ENCODE measurements at places on chromosomes 7 and 10.

DNA sequence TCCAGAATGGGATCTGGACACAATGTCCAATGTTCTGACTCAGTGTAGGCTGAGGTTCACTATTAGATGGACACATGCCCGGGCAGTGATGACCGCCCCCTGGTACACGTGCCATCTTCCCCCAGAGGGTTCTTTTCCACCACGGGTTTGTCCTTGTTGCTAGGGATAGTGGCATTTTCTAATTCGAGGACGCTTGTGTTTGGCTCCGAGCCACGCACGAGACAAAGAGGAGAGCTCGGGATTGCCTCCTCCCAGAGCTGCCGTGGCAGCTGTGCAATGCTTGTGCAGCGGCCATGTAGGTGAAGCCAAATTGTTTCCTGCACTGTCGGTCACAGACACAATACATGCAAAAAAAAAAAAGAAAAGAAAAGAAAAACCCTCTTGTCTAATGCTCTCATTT is 207.5 kb downstream of the PAXIP1 start:
- DNase-seq = no peak

DNA sequence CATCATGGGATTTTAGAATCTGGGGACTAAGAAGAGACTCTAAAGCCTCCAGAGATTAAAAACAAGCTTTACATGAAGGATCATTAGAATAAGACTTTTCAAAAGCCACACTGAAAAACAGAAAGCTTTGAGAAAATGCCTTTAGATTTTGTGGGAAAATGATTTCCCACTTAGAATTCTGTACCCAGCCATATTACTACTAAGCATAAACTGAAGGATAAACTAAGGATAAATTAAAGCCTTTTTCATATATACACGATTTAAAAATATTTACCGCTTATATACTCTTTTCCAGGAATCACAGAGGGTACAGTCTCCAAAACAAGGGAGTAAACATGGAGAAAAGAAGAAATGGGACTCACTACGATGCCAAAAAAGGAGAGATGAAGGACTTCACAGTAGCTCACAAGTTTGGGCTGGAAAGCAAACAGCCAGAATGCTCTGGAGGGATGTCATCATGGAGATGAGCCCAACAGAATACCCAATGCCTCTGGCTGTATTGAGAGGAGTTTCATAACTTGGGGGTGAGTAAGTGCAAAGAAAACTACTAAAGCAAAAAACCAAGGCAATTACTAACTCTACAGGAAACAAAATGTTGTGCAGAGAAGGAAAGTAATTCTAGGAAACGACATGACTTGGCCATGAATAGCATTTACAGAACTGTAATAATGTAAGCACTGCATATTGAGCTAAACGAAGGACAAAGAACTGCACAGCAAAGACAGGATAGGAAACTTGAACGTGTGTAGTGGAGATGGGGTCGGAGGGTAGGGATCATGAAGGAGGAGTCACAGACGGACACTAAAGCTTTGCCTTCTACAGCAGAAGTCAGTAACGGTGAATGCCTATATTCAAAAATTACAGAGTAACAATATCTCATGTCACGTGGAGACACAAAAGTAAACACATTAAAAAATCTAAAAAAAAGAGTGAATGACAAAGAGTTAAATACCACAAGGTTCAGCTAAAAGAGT is 61.4 kb upstream of the ASAH2 start:
- no peak for DNase-seq

DNA sequence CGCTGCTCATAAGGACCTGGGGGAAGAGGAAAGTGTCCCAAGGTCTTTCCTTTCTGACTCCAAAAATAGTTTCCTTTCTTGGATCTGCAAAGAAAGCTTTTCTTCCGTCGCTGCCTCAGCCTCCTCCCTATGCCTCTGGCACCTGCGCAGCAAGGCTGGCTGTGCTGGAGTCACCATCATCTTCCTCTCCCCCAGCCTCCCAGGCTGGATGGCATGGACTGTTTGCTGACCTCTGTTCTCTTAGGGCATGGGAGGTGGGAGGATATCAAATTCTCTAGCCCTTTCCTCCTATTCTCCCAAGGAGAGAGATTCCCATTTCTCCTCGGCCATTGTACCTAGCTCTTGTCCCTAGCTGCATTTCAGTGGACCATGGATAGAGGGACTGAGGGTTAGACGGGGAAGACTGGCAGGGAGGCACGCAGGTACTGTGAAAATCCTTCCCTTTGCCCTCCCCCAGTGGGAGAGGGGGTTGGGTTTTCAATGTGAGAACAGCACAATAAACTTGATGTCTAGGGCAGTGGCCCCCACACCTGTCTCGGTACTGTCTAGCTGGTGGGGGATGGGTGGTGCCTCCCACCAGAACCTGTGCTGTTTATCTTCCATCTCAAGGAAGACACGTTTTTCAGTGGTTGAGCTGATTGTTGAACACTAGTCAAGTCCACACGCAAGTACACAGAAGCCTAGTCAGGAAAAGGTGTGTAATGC is 2.6 kb downstream of the PPP1R35 start:
- no peak for DNase-seq

GRCh38 chr10:77139252-77140160 is 498.1 kb downstream of the KCNMA1 start:
- DNase-seq = no peak

DNA sequence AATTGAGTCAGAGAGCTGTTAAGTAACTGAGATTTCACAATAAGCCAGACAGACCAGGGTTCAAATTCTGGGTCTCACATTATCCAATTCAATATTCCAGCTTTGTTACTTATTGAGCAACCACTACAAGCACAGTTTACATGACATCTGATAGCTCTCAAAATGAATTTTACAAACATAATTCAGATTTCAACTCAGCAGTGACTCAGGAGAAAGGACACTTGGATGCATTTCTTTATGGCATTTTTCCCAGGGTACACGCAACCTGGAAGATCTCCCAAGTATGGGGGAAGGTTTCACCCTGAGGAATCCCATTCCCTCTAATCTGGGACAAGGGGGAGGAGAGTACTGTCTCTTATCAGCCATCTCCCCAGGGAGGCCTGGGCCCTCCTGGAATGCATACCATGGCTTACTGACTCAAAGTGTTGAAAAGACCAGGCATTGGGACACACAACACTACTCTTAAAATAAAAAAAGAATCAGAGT is 102.4 kb downstream of the CFTR start:
- no peak for DNase-seq

DNA sequence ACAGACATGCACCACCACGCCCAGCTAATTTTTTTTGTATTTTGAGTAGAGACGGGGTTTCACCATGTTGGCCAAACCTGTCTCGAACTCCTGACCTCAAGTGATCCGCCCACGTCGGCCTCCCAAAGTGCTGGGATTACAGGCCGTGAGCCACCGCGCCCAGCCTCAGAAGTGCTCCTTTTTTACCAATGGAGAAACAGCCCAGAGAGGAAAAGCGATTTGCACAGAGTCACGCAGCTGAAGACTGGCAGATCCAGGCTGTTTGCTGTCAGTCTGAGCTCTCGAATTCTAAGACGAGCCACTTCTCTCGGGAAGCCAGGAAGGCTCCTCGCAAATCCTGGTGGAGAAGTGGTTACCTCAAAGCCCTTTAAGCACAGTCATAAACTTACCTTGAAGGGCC is 57.4 kb upstream of the SDK1 start:
- DNase-seq = no peak

DNA sequence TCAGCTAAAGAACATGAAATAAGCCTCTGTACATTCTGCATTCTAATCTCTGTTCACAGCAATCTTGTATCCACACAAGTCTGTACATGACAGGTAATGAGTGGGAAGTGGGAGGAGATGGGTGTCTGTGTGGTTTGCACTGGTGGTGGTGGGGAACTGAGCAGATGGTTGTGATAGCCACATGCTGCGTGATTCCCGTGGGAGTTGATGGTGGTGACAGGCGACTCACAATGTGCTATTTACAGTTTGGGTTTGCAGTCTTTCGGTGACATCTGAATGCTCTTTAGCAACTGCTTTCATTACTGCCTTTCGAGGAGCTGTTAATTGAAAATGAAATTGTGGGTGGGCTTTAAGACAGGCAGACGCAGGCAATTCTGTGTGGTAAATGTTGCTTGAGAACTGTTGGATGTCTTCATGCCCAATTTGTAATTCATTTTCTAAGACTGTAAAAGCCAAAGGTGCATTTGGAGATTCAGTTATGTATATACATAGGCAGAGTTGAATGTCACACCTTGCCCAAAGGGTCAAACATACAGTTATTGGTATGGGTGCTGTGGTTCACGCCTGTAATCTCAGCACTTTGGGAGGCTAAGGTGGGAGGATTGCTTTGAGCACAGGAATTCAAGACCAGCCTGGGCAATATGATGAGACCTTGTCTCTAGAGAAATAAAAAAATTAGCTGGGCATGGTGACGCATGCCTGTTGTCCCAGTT is 308.2 kb downstream of the AUTS2 start:
- DNase-seq = no peak
